ENCODE measurements at places on chromosomes 3 and 15. TPM values are rescaled to one million over a fixed set of nuclear protein-coding genes. Genes with fewer than 3 reads are reported as not detected.

The C3orf70 gene
- not detected for polyA plus RNA-seq

GRCh38 chr15:69595009-69595791, 142.6 kb downstream of the RPLP1 start:
- DNase-seq = no peak

- DNase-seq = no peak
Observed at GRCh38 chr3:38155825-38156224, 9.5 kb upstream of the OXSR1 start.

DNA sequence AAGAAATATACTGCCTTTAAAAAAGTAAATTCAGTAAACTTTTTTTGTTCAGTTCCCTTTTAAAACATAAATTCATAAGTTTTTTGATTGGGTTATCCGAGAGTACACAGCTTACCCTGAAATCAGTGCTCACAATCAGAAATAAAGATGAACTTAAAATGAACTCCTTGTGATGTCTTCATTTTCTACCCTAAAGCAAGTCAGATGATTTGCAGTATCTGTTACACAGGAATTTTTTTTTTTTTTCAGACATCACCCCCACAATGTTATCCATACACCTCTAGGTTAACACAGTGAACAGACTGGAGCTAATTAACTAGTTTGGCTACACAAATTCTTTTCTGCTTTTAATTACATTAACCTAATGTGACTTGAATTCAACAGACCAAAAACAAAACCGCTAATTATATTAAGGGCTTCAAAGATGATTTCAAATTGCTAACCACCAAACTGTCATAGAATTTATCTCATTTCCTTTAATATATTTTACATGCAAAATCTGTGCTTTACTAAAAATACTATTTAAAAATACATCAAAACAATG, 1042.0 kb downstream of the ROBO1 start:
- DNase-seq = no peak

DNA sequence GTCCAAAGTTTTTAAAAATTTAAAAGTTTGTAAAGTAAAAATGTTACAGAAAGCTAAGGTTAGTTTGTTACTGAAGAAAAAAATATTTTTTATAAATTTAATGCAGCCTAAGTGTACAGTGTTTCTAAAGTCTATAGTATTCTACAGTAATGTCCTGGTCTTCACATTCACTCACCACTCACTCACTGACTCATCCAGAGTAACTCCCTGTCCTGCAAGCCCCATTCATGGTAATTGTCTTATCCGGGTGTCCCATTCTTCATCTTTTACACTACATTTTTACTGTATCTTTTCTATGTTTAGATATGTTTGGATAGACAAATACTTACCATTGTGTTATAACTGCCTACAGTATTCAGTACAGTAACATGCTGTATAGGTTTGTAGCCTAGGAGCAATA, 36.7 kb upstream of the ATP10A start:
- DNase-seq = no peak

The C3orf20 gene
- polyA plus RNA-seq = not detected

The RTP1 gene
- polyA plus RNA-seq = not detected

DNA sequence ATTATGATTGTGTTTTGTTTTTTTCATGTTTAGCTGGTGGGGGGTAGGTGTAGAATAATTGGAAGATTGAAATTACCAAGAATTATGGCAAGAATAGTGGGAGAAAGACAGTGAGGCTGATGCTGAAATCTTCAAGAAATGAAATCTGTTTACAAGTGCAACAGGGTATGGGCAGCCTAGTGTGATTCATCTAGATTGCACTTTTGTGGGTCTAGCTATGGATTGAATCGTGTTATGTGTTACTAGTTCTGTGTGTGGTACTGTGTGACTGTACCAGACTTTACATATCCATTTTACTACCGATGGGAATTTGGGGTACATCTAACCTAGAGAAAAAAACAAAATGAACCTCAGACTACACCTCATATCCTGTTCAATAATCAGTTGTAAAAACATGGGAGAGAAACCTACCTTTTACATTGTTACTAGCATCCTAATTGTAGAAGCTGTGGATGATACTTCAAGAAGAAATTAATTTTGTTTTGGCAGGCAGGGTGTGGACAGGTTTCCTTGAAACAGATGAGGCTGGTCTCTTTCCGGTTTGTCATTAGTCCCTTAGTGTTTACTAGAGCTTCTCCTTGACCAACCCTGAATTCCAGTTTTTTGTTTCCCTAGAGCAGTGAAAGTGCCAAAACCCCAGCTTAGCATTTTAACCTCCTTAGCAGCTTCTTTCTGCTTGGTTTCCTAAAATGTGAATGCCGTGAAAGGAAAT, 47.9 kb downstream of the OPA1 start:
- DNase-seq = no peak

The GOLGA6B gene
- polyA plus RNA-seq = not detected

The PPM1L gene
- polyA plus RNA-seq = 2.3 TPM

DNA sequence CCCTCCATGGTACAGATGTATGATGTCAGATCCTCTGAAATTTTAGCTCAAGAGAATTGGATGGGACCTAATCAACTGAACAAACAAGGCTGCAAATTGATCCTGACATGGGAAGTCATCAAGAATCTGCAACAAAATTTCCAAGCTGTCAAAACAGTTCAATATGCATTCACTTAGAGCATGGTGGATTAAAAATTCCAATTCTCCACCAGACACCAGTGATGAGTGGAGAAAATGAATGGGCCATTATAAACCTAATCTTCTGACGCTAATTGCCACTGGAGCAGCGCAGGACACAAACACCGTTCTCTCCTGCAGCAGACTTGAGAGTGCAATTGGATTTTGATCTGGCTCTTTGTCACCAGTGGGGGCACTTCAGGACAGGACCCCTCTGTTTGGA, 94.2 kb downstream of the MINAR1 start:
- DNase-seq = no peak

The TMC3 gene
- not detected for polyA plus RNA-seq

DNA sequence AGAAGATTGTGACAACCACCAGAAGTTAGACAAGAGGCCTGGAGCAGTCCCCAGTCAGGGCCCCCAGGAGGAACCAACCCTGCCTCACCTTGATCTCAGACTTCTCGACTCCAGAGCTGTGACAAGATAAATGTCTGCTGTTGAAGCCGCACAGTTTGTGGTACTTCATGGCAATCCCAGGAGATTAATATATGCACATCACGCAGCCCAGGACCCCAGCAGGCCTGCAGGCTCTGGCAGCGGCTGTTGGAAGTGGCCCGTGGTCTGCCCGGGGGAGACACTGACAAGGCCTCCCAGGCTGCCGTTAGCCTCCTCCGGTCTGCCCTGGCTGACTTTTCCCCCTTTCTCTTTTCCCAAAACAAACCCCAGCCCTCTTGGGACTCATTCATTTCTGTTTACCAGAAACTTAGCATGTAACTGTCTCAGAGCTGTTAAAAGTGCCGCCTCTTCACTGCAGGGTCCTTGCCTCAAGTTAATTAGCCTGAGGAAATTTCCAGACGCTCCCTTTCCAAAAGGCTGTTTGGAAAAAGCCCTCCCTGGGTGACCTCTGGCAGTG, 183.5 kb upstream of the LYSMD4 start:
- no peak for DNase-seq

The CCR8 gene
- not detected for polyA plus RNA-seq
